PC-3 (cell line): ENCODE measurements at places on chromosomes 1 and 21. TPM values are rescaled to one million over a fixed set of nuclear protein-coding genes. Genes with fewer than 3 reads are reported as not detected.

GRCh38 chr1:156481527-156481926, 19.0 kb downstream of the MEF2D start:
- no peak for DNase-seq

DNA sequence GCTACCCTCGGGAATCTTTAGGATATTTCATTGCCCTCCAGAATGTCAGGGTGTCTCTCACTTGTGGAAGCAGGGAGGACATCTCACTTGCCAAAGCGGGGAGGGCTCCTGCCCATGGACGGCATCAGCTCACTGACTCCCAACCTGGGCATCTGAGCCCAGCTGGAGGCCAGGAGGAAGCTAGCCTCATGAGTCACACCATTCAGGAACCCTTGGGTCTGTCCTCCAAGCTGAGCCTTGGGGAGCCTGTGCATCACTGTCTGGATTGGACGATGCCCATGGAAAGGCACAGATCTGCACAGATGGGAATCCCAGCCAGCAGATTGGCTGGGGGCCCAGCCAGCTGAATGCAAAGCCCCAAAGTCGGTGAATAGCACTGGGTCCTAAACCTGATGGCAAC, 25.2 kb downstream of the WNT3A start:
- DNase-seq = no peak

GRCh38 chr21:39648879-39649278, 36.1 kb downstream of the B3GALT5 start:
- DNase-seq = no peak

- DNase-seq = no peak
Measured at GRCh38 chr21:14947613-14948160, 117.1 kb downstream of the NRIP1 start.

DNA sequence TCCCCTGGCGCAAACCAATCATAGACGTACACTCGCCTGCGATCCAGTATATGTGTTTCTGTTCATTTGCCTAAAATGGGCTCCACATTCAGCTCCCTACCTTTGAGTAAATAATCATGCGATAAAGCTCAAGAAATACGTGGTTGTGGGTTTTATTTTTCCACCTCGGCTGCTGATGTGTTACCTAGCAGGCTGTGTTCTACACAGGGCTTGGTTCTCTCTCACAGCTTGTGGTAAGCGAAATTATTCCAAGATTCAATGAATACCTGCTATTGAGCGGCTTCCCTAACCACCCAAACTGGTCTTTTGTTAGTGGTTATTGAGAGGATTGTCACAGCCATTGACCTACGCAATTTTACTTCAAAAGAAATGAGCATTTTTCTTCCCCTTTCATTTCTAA, 180.2 kb downstream of the PBX1 start:
- DNase-seq = no peak

- DNase-seq = no peak
Measured at GRCh38 chr1:193140254-193140653, 18.4 kb downstream of the CDC73 start.

DNA sequence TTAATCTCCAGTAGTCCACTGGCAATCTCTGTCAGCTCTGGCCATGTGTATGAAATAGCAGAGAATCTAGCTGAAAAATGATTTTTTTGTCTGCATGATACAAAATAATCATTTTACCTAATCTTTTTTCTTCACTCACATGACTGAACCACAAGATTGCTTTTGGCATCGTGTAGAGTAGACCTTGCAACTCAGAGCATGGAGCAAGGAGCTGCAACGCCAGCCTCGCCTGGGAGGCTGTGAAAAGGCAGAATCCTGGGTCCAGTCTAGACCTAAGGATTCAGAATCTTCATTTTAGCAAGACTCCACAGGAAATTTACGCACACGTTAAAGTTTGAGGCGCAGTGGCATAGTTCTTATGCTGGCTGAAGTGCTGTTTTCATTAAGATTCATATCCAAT, 40.2 kb downstream of the TOMM20 start:
- DNase-seq = no peak

DNA sequence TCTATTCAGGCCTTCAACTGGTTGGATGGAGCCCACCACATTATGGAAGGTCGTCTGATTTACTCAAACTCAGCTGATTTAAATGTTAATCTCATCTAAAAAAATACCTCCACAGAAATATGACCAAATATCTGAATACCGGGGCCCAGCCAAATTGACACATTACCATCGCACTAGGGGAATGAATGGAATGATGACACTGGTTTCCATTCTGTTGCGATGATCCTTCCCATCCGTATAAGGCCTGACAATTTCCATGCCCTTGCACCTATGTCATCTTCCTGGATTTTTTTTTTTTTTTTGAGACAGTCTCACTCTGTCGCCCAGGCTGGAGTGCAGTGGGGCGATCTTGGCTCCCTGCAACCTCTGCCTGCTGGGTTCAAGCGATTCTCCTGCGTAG, 397.5 kb downstream of the KIF26B start:
- DNase-seq = no peak

The UBE2U gene
- total RNA-seq = not detected in 2 replicates

The CDC7 gene
- 10.0 and 11.1 TPM in 2 replicates for total RNA-seq

- DNase-seq = no peak
Measured at GRCh38 chr21:41667136-41667535, 99.7 kb downstream of the RIPK4 start.

The CIART gene
- 19.0 and 27.0 TPM in 2 replicates for total RNA-seq

GRCh38 chr1:245715291-245715701, 560.5 kb downstream of the KIF26B start:
- DNase-seq = peak; percentile 86

DNA sequence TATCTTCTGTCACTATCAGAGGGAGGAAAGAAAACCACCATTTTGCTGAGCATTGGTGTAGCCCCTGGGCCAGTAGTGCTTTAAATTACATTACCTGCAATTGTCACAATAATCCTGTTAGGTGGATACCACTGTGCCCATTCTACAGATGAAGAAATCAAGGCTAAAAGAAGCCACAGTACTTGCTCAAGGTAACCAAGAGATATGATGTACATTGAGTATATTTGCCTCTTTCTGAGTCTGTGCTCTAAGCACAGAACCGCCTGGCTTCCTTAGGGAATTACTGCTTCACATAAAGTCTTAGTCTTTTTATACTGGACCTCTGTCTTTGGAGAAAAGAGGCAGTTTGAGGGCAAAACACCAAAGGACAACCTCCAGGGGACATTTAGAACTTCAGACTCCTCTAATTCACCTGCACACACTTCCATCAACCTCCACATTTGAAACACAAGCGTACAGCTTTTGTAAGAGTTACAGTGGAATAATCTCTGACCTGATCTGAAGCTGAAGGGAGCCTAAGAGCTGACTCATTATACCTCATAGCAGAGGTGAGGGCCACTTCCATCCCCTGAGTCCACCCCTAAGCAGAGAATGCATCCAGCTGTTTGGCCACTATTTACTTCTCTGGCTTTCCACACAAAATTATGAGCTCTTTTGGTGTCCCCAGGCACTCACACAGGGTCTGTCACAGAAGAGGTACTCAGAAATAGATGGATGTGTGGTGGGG, 61.8 kb downstream of the PLPP3 start:
- DNase-seq = peak; percentile 54

The PLCH2 gene
- 5.9 and 7.2 TPM in 2 replicates for total RNA-seq

- no peak for DNase-seq
Measured at GRCh38 chr21:46173573-46173972, 10.7 kb downstream of the SPATC1L start.

DNA sequence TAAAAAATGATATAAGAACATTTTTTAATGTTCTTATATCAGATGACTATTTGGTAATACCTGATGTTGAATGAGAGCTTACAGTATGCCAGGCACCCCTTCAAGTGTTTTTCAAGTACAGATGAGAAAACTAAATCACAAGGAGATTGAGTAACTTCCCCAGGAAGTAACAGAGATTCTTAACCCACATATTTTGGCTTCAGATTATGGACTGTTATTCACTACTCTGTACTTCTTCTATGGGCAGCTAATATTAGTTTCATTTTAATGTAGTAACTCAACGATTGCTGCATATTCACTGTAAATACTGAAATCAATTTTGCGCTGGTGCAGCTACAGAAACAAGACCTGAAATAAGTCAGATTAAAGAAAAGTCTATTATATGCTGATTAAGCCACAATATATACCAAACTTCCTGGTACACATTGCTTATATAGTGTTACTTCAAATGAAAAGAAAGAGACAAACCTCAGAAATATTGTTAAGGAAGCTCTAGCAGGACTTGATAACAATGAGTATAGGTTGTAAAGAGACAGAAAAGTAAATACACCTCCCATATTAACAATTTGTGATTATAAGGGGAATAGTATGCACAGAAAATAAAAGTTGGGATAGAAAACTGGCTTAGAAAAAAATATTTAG, 19.7 kb downstream of the DPYD start:
- no peak for DNase-seq

DNA sequence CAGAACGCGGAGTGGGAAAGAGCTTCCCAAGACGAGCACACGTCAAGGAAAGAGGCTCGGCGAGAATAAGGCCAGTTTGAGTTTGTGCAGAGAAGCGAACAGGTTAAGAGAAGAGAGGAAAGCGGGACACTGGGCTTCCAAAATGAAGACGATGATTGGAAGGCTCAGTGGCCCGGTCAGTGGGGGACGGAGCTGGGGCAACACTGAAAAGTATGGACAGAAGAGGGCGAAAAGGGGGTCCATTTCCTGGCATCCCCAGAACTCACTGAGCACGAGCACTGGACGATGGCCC, 258 bp downstream of the CCT3 start:
- DNase-seq = no peak

GRCh38 chr1:59690171-59690930, 124.4 kb upstream of the HOOK1 start:
- DNase-seq = no peak

DNA sequence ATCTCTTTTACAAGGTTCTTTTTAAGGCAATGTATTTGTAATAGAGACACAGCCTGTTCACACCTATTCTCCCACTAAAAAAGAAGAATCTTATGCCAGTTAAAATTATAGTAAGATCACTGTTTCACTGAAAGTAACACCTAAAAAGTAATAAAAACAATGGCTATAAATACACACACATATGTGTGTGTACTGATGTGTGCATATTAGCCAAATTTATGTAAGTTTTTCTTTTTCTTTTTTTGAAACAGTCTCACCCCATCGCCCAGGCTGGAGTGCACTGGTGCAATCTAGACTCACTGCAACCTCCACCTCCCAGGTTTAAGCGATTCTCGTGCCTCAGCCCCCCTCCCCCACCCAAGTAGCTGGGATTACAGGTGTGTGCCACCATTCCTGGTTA, 56.8 kb upstream of the SLC30A10 start:
- DNase-seq = no peak

The MAP1LC3C gene
- total RNA-seq = not detected in 2 replicates

The PDXK gene
- total RNA-seq = 423 and 464 TPM in 2 replicates

DNA sequence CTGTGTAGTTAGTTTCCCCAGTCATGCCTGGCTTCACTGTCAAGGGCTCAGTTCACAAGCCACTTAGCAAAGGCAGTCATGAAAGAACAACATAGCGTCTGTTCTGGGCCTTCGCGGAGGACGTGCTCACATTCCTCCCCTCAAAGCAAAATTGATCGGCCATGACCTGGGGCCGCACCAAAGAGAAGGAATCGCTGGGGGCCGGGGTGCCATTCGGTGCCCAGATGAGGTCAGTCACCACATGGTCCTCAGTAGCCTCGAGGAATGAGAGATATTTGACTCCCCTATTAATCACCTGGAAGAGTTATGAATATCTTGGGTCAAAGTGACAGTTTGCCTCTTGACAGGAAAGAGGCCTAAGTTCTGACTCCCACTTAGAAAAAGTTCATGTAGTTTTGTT, 251.1 kb upstream of the JUN start:
- no peak for DNase-seq

DNA sequence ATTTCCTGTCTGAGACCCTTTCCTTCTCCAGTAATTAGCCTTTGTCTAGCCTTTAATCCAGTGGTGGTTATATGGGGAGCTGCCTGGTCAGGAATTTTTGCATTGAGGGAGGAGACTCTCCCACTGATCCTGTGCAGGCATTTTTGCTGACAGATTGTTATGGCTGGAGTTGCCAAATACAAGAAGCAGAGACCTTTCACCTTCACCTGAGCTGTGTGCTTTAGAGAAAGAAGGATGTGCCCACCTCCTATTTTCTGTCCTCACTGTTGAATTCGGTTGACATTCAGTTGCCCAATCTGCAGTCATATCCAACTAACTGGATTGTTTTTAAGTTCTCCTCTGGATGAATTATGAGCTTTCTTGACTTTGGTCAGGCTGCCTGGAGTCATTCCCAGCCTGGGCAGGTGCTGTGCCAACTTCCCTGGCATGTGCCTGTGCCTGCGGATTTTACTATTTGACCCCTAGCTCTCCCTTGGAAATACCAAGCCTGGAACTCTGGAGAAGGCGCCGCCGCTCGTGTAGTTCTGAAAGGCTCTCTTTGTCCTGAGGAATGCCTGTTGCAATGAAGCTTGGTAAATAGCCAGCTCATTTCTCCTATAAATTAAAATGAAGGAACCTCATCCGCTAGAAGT, 143.9 kb downstream of the NOS1AP start:
- peak; percentile 94 for DNase-seq

DNA sequence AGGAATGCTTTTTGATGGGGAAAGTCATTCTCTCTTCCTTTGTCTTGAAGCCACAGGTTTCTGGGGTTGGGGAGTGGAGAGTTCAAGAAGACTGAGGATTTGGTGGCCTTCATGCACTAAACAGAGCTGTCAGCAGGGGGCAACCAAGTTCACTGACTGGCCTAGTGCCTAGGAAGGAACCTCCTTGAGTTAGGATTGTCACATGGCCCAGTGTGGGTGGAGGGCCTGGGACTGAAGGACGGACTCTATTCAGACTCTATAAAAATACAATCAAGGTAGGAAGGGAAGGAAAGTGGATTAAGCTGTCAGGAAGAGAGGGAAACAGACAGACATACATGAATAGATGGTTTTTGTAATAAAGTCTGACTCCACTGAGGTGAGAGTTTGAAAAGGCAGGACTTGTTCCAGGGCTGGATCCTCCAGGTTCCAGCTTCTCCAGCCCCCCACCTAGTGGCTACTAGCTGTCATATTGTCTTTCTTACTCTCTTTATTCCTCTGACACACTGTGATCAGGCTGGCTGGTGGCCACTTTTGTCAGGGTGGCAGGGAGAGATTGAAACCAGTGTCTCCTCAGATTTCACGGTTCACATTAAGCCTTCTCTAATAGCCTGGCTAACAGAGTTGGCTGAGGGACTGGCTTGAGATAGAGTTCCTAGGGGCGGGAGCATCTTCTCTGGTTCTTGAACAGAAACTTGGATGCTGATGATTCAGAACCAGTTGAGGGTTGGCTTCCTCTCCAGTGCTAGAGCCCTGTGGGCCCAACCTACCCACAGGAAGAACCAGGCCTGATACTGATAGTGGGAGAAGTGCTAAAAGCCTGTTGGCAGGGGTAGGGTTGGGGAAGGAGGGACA, 4.1 kb upstream of the SH3BGRL3 start:
- DNase-seq = peak; percentile 94

- DNase-seq = no peak
Measured at GRCh38 chr1:239993366-239993765, 98.3 kb upstream of the FMN2 start.

- DNase-seq = peak; percentile 10
Measured at GRCh38 chr21:18831942-18832676, 428.5 kb upstream of the TMPRSS15 start.

The ADCY10 gene
- total RNA-seq = not detected in 2 replicates

- DNase-seq = peak; percentile 87
Measured at GRCh38 chr1:54950006-54950368, 30.4 kb upstream of the TMEM61 start.

- peak; percentile 59 for DNase-seq
Measured at GRCh38 chr1:56056438-56057287, 522.7 kb downstream of the PLPP3 start.
